ENCODE measurements at places on chromosomes 6 and 20.

DNA sequence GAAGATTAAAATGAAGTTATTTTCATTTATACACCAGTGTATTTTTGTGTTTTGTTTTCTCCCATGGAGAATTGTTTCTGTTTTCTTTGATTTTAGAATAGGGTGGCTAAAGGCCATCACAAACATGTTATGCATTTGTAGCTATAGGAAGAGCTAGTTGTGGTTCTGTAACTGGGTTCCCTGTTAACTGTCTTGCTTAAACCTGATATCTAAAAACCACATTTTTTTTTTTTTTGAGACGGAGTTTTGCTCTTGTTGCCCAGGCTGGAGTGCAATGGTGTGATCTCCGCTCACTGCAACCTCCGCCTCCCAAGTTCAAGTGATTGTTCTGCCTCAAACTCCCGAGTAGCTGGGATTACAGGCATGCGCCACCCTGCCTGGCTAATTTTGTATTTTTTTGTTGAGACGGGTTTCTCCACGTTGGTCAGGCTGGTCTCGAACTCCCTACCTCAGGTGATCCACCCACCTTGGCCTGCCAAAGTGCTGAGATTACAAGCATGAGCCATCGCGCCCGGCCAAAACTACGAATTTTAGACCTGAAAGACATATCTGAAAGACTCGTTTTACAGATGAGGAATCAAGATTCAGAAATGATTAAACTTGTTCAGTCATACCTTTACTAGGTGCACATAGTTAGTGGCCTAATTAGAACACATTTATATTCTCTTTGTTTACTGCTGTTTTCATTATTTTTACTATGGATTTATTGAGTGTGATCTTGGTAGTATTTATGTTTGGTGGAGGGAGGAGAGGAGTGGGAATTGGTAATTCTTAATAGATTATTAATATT, 18.0 kb downstream of the SCAF8 start:
- DNase-seq = no peak

DNA sequence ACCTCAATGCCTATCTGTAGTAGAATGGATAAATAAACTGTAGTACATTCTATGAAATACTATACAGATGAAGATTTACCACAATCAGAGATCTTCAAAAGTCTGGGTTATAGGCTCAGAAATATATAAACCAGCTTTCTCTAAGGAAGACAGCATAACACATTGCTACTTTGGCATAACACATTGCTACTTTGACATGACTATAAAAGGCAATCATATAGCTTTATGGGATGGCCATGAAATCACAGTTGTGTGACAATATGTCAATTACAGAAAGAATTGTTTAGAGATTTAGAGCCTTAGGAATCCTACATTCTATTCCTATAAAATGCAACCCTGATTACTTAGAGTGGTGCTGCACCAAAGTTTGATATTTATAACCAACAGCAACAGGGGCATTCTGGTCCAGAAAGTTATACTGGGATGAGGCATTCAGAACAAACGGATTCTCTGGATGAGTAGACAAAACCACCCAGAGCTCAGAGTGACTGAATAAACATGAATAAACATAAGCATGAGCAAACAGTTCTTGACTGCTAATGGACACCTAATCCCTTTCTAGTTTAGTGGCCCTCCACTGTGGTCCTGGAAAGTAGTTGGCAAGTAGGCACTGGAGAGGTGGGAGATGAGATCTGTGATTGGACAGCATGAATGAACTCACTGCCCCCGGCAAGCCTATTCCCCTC, 12.0 kb downstream of the TTI1 start:
- no peak for DNase-seq

DNA sequence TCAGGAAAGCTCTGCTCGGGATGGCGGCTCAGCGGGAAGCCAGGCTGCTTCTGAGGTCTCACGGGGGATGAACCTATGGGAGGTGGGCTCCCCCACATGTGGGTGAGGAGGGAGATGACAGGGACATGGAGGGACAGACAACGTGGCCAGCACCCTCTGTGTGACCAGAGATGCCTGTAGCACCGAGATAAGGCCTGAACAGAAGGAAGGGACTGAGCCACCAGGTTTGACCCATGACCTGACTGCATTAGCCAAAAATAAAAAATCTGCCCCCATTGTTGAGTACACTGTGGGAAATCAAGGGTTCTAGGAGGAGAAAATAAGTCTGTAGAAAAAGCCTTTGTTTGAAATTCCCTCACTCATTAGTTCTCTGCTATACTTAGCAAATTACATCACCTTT, 105.7 kb downstream of the RNASET2 start:
- no peak for DNase-seq

- no peak for DNase-seq
Measured at GRCh38 chr6:111724039-111724438, 118.4 kb upstream of the TRAF3IP2 start.

DNA sequence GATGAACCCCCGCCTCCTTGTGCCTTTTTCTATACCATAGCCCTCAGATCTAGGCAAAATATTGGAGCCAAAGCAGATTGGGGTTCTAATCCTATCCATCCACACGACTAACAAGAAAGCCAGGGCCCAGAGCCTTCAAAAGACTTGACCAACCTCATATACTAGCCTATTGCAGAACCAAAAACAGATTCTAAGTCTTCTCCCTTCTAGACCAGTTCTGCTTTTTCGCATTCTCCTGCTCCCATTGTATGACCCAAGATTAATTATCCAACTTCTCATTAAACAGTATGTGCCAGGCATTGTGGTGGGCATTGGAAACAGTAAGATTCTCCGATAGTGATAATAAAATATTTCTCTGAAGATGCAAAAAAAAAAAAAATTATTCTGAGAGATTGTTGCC, 113.7 kb upstream of the JARID2 start:
- DNase-seq = no peak

GRCh38 chr6:133809406-133809805, 79.5 kb upstream of the TCF21 start:
- DNase-seq = no peak

DNA sequence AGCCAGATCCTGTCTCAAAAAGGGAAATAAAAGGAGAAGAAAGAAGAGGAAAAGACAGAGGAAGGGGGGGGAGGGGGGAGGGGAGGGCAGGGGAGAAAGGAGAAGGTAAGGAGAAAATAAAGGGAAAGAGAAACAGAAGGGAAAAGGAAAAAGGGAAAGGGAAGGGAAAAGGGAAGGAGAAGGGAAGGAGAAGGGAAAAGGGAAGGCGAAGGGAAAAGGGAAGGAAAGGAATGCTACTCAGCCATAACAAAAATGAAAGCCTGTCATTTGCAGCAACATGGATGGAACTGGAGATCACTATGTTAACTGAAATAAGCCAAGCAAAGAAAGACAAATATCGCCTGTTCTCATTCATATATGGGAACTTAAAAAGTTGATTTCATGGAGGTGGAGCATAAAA, 22.3 kb downstream of the RBM24 start:
- DNase-seq = no peak

- DNase-seq = no peak
Measured at GRCh38 chr20:33604991-33605370, 57.1 kb upstream of the C20orf144 start.

DNA sequence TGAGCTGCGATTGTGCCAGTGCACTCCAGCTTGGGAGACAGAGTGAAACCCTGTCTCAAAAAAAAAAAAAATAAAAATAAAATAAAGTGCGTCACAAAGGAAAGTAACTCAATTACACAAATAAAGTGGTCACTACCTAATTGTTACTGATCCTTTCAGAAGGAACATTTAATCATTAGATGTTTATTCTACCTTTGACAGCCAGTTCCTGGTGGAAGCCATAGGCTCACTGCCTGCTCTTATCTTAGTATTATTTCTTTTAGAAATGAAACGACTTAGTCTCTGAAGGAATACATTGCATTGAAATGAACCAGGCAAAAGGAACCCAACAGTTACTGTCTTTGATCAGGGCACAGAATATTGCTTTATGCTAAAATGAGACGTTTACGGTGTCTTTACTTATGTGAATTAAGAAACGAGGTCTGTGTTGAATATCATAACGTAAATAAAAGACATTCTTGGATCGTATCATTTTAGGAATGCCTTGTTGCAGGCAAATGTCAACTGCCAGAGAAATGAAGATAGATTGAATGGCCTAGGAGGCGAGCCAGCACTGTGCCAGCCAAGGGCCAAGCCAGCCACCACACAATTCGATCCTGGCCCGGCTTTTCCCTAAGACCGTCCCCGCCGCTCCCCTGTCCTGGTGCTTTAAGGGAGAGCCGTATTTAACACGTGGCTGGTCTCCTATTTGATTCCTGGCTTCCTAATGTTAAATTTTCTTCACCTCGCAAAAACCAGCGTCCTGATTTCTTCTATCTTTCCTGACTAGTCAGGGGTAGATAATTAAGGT, 136.7 kb upstream of the GMDS start:
- DNase-seq = no peak

GRCh38 chr6:160077526-160077925, 44.1 kb upstream of the SLC22A1 start:
- no peak for DNase-seq

GRCh38 chr6:35426074-35426473, 26.1 kb upstream of the FANCE start:
- DNase-seq = no peak

- no peak for DNase-seq
Measured at GRCh38 chr6:3277251-3277650, 18.5 kb downstream of the PSMG4 start.

GRCh38 chr20:21303872-21304586, 898 bp downstream of the XRN2 start:
- no peak for DNase-seq

DNA sequence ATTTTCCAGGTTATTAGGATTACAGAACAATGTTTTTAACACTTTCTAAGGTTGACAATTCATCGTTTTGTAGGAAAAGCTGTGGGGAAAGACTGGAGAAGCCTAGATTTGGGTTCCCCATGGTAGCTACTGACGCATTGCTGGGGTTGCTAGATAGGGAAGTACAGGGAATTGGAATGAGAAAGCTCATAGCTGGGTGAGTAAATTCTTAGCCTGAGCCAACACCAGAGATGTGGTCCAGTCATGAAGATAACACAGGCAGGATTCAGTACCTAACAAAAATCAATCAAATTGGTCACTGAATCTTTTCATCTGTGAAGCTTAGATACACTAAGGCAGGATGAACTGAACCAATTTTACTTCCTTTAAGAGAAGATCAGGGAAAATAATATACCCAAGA, 35.7 kb downstream of the RIN2 start:
- DNase-seq = no peak

DNA sequence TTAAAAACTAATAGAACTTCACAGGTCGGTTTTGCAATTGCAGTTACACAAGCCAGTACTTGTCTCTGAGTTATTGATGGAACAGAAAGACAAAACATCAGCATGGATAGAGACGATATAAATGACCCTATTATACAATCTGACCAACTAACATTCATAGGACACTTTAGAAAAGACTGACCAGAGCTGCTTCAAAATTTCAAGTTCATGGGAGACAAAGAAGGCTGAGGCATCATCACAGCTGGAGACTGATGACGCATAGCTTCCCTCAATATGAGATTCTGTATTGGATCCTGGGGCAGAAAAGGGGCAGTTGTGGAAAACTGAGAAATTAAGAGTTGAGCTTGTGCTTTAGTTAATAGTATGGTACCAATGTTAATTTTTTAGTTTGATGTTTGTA, 174.0 kb downstream of the THBS2 start:
- DNase-seq = no peak

- no peak for DNase-seq
Measured at GRCh38 chr6:162069995-162070394, 657.6 kb downstream of the PRKN start.

GRCh38 chr6:124190256-124190655, 386.6 kb downstream of the NKAIN2 start:
- no peak for DNase-seq

DNA sequence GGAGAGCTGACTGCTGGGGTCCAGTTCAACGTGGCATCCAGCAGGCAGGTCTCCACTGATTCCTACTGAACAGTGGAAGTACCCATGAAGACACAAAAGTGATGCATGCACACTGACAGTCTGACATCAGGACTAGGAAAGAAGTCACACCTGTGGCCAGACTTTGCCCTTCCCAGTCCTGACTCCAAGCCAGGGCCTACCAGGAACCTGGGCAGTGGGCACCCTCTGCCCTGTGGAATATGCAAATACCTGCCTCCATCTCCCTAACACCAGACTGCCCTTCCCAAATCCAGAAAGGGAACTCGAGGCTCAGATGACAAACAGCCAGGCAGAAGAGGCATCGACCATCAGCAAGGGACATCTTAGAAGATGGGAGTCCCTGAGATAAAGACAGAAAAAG, 50.9 kb downstream of the SLC23A2 start:
- no peak for DNase-seq

DNA sequence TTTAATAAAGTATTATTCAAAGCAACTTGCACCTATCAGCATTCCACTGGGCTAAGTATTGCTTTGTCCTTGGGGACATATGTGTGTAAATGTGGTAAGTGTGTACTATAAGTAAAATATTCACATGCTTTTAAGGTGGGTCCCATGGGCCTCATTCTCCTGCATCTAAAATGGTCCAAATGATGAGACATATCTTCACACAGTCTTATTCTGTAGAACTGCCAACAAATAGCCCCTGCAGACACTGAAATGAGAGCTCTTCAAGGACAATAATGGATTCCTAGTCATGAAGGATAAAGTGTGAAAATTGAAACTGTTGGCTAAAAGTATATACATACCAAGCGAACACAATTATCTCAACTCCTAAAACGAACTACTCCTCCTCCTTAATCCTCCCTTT, 81.8 kb downstream of the SMLR1 start:
- no peak for DNase-seq

DNA sequence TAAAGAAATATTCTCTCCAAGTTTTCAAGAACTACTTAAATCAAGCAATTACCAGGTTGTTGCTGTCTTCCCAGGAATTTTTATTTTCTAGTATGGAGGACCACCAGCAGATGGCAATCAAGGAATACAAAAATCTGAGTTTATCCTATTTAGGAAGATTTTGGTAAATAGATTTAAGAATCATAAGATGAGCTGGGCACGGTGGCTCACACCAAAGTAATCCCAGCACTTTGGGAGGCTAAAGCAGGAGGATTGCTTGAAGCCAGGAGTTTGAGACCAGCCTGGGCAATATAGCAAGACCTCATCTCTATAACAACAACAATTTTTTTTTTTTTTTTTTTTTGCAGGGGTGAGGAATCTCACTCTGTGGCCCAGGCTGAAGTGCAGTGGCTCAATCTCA, 19.3 kb upstream of the SEC63 start:
- DNase-seq = no peak

DNA sequence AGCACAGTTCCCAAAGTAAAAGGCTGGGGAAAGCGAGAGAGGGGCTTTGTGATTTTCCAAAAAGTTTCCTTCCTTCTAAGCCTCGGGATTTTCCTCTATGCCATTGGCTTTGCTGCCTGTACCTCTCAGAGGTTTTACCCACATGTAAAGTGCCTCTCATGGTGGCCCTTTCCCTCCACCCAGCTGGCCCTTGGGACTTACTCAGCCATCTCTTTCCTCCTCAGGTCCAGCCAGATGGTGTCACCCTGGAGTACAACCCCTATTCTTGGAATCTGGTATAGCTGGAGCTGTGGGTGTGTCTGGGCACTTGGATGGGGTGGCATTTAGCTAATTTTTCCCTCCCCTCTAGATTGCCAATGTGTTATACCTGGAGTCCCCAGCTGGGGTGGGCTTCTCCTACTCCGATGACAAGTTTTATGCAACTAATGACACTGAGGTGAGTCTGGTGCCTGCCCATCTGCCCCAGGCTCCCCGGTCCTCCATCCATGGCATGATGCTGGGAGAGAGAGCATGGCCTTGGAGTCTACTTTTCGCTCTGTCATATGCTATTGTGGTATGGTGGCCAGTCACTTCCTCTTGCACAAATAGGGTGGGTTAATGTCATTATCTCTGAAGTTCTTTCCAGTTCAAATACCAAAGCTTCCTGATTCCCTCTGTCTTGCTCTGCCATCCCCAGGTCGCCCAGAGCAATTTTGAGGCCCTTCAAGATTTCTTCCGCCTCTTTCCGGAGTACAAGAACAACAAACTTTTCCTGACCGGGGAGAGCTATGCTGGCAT, 1.1 kb downstream of the CTSA start:
- no peak for DNase-seq
